B cell (primary cell): ENCODE measurements at places on chromosomes 12 and 14.

- no peak for DNase-seq
Measured at GRCh38 chr14:76827696-76828296, 1.6 kb downstream of the LRRC74A start.

- DNase-seq = no peak
Measured at GRCh38 chr14:53955229-53955556, 1.4 kb downstream of the BMP4 start.

DNA sequence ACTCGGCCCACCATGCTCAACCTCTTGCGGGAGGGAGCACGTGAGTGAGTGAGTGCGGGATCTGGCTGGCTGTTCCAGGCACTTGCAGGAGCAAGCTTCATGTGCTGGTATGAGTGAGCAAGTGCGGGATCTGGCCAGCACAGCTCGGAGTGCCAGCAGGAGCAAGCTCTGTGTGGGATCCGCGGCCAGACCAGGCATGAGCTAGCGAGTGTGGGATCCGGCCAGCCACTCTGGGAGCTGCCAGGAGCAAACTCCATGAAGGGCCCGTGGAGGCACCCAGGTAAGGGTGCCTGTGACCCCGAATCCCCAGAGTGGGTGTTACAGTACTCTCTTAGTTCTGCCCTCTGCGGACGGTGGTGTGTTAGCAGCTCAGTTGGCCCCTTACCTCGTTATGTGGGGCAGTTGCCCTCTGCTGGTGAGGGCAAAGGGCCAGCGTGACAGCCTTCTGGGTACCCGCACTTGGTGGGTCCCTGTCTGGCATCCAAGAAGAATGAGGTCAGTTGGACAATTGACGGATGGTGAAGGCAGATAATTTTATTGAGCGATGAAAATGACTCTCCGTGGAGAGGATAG lies 38.3 kb downstream of the RAD51B start:
- DNase-seq = no peak

GRCh38 chr14:77615361-77616132 lies 890 bp downstream of the SPTLC2 start:
- DNase-seq = peak; percentile 47

DNA sequence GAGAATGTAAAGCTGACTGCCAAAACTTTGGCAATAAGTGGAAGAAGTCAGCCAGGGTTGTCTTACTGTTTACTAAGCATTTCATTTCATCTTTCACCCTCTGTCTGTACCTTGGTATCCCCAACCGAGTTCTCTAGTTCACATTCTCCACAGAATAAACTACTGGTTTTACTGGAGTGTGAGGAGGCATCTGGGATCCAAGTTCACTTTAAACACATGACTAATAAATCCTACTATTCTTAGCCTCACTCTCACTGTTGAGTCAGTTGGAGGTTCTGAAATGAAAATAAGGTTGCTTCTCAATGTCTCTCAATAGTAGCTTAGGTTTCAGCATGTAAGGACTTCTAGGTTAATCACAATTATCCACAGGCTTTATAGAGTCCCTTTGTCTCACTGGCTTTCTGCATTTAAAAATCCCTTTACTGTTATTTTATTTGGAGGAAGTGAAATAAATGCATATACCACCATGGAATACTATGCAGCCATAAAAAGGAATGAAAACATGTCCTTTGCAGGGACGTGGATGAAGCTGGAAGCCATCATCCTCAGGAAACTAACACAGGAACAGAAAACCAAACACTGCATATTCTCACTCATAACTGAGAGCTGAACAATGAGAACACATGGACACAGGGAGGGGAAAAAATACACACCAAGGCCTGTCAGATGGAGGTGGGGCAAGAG lies 95.8 kb downstream of the EPS8 start:
- DNase-seq = no peak

GRCh38 chr12:95637010-95637409 lies 85.7 kb upstream of the USP44 start:
- no peak for DNase-seq

DNA sequence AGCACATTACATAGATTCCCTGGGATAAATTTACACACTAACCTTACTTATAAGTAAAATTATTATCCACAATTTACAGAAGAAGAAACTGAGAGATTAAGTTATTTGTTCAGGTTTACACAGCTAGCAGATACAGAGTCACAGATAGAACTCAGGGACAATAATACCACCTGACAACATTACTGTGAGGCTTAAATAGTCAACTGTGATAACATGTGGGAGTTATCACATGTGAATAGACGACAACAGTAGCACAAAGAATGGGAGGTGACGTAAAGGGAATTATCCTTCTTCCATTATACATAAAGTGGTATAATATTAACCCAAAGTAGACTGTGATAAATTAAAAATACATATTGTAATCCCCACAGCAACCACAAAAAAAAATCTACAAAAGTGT lies 6.2 kb upstream of the SPIC start:
- no peak for DNase-seq

DNA sequence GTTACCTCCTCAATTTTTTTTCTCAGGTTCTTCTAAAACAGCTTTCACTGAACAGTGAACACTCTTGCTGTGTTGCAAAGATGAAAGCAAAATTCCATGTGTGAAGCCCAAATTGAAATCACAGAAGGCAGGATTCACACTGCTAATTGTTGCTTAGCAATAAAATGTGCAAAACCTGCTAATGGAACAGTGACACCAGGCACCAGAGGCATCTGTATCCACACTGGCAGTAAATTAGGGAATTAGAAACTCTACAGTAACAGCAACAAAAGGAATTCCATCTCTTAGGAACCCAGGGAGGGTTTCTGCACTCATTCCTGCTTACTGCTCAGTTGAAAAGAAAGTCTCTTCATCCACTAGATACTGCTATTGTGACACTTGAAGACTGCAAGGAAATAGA lies 202.3 kb downstream of the GXYLT1 start:
- no peak for DNase-seq

GRCh38 chr14:90087433-90087832 lies 25.6 kb downstream of the KCNK13 start:
- no peak for DNase-seq

GRCh38 chr14:69865701-69866365 lies 13.4 kb upstream of the SMOC1 start:
- DNase-seq = no peak

DNA sequence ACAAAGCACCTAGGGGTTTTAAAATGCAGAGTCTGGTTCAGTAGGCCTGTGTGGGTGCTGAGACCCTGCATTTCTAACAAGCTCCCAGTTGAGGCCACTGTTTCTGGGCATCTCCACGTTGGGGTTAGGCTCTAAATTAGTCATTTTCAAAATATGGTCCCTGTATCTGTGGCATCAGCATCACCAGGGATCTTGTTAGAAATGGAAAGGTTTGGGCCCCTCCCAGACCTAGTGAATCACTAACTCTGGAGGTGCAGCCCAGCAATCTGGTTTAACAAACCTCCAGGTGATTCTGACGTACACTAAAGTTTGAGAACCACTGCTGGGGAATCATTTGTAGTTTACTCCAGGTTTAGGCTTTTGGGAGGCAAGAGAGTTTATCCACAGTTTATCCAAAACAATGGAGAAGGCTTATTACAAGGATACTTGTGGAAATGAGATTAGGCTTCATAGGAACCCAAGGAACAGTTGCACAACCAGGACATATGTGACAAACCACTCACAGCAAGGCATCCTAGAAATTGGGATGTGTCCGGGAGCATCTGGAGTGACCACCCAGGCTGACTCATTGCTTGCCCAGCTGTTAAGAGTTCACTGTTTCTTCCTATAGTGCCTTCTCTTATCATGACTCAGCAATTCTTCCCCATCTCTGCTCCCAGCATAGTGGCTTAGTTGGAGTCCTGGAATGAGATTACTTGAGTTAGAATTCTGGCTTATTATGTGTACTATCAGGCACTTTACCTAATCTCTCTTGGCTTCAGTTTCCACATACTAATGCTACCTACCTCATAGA lies 71.6 kb upstream of the STXBP6 start:
- no peak for DNase-seq

GRCh38 chr14:71317385-71318096 lies 410.3 kb downstream of the PCNX1 start:
- no peak for DNase-seq

- no peak for DNase-seq
Measured at GRCh38 chr14:94659901-94660300, 47.7 kb downstream of the SERPINA3 start.

DNA sequence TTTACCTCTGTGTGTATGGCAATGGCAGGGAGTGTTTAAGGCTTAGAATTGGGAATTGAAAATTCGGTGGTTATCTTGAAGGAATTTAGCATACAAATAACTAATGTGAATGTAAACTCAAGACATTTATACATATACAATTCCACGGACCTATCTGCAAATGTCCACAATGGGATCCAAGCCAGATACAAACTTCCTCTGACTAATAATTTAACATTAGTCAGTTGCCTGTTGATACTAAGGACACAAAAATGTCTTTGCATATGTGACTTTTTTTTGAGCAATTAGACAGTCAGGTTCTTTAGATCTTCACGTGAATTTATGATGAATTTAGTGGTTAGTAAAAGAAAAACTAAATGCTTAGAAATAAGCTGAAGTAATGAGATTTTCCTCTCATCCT lies 40.5 kb downstream of the ESR2 start:
- DNase-seq = no peak

DNA sequence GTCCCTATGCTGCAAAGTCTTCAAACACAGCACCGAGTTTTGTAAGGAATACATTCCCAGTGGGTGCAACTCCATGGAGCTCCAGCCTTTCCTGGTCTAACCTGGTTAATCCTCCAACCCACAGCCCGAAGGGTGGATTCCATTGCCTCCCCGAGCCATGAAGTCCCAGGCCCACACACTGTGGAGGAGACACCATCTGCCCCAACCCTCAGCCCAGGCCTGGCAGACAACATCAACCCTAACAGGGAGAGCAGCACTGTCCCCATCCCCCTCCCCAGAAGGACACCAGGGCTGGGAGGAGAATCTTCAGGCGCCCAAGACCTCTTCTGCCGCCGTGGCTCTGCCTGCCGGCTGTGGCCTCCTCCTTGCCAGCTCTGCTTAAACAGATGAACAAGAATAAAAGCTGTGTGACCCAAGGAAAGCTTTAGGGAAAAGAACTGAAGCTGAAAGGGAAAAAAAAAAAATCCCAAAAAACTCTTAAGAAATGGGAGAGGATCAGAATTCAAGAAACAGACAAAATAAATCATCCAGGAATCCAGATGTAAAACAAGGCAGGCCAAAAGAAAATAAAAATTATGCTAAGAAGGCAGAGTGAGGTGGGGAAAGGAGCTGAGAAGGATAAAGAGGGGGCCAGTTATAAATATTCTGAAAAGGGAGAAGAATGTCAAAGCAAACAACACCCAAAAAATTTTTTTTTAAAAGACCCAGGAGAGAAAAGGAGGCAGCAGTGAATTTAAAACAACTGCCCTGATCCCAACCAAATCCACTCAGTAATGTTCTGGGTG lies 16.0 kb upstream of the ZFP36L1 start:
- no peak for DNase-seq

- DNase-seq = no peak
Measured at GRCh38 chr12:106647793-106648514, 65.2 kb downstream of the RFX4 start.

- no peak for DNase-seq
Measured at GRCh38 chr12:54624315-54625279, 10.1 kb downstream of the LACRT start.

DNA sequence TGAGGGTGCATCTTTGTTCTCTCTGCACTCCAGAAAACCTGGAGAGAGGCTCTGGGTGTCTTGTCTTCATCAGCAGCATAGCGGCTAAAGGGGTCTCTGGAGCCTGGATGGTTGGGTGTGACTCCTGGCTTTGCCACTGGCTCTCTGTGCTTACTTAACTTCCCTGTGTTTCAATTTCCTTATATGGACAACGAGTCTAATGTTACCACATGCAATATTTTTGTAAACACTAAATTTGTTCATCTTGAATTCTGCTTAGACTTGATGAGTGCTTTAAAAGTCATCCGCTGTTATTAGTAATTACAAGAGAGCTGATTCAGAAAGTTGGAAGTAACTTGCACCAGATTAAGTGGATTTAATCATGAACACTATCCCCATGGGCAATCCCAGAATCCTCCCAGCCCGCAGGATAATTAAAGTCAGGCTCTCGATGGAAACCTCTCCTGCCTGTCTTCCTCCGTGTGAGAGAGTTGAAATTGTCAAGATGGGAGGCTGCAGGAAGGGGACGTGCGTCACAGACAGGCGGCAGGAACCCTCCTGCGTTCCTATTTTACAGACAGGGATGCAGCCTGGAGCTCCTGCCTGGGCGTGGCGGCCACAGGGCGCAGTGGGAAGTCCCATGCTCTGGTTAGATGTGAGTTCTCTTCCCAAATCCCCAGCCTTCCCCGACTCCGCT lies 201.2 kb downstream of the TTC8 start:
- no peak for DNase-seq

- no peak for DNase-seq
Measured at GRCh38 chr14:91149462-91149861, 35.6 kb downstream of the DGLUCY start.

DNA sequence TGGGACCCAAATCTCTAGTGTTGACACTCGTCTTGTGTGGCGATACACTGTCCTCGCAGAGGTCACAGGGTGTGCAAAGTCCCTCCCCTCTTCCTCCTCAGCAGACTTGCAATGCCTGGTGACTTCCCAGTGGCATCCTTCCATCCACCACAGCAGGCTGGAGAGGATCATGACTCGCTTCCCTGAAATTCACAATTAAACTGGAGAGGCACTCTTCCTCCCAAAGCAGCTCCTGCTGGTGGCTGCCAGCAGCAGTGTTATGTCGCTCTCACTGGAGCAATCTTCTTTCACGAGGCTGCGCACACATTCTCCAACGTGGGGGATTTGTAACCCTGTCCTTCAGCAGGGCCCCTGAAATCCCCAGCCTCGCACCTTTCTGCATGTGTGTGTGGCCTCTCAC lies 145.2 kb upstream of the TMCC3 start:
- DNase-seq = no peak

DNA sequence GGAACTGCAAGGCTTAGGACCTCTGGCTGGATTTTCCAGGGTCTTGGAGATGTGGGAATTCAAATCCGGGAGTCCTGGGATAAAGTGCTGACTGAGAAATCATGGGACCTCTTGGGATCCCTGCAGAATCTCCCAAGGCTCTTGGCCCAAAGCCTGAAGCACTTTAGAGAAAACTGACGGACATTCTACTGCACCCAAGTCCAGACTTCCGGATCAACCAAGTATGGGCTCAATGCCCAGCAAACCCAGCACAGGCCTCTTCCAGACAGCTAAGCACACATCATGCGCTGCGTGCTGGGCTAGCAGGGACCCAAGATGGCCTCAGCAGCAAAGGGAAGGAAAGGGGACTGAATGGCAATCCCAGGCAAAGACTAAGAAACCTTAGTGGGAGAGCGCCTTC lies 85.0 kb downstream of the ACTN1 start:
- DNase-seq = no peak

DNA sequence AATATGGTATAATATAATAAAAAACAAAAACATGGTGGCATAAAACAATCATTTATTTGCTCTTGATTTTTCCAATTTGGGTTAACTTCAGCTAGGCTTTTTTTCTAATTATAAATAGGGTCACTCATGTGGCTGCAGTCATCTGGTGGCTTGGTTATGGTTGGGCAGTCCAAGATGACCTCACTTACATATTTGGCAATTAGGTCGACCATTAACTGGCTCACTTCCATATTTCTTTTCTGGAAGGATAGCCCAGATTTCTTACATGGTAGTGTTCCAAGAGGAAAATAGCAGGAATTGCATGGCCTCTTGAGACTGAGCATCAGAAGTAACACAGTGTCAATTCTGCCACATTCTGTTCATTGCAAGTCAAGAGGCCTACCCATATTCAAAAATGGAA lies 153.4 kb downstream of the FUT8 start:
- DNase-seq = no peak
